ENCODE measurements at places on chromosomes 2 and 18.

GRCh38 chr2:177728920-177729319 is 336.3 kb downstream of the AGPS start:
- no peak for DNase-seq

DNA sequence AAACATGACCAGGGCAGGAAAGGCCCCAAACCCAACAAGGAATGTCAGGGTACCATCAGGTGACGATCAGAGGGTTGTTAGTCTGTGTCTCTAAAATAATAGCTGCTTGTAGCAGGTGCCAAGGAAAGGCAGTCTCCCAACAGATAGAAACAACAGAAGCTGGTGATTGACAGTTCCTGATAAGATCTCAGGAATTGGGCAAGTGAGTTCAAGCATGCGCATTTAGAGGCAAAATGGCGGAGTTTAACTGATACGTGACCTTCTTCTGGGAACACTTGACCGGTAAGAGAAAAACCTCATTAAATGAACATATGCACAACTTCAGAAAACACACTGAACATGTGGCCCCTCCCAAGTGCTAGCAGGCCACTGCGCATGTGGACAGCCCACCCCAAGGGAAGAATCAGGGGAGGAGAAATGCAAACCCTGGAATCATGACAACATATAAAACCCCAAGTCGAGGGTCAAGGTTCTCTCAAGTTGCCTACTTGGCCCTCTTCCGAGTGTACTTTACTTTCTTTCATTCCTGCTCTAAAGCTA is 664.9 kb downstream of the KCNJ3 start:
- no peak for DNase-seq

- DNase-seq = no peak
Measured at GRCh38 chr2:4098137-4098536, 394.8 kb downstream of the DCDC2C start.

GRCh38 chr2:60292242-60292641 is 261.2 kb downstream of the BCL11A start:
- DNase-seq = no peak

GRCh38 chr2:8675543-8675942 is 6.3 kb upstream of the ID2 start:
- DNase-seq = no peak

DNA sequence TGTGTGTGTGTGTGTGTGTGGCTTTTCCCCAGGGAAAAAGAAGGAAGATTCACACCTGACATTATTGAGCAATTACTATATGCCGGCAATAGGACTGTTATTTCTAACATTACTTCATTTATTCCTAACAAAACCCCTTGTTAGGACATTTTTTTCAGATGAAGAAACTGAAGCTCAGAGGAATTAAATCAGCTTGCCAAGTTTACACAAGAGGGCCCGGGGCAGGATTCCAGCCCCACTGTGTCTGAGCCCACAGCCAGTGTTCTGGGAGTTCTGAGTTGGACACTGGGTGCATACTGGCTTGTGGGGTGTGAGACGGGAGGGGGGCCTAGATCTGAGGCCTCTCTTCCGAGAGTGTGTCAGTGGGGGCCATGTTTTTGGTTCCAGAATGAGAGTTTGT is 9.9 kb downstream of the TOGARAM2 start:
- peak; percentile 15 for DNase-seq

DNA sequence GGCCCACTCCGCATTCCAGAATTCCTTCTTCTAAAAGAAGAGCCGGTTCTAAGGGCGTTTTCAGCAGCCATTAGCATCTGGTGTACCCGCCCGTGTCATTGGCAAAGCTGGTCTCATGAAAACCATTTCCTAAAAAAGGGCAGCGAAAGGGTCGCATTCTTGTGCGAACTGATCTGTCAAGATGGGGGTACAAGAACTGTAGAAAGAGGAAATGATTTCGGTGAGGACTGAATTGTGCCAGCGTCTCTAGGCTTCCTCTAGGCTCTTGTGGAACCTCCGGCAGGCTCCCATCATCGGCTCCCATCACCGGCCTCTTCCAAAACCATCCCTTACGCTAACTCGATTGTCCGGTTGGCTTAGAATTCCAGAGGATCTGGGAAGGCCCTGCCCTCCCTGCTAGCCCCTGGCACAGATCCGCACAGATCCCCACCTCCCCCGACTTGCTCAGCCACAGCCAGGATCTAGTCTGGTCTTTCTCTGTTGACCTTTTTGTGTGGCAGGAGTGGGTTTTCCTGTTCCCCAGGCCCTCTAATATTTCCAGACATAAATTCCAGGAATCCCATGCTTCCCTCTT is 1.3 kb downstream of the RAB31 start:
- DNase-seq = no peak

DNA sequence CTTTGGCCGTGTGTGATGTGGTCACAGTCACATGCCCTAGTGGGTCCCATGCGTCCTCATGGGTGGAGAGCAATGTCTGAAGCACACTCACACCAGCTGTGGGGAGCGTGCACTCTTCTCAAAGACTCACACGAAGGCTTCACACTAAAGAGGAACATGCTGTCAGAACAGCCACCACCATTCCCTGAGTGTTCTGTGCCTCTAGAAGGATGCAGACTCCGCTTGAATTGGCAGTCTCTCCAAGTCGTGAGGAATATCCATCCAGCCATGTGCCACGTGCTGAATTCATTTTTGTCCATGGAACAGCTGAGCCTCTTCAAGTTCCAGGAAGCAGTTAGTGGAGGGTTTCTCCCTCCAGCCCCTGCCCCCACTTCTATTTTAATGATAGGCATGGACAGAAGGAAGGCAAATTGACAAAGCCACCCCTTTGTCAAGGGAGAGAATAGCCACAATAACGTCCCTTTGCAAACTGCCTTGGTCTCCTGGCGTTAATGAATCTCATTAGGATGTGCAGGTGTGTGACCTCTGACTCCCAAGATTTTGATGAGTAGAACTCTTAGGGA is 464.3 kb upstream of the ID2 start:
- DNase-seq = no peak

DNA sequence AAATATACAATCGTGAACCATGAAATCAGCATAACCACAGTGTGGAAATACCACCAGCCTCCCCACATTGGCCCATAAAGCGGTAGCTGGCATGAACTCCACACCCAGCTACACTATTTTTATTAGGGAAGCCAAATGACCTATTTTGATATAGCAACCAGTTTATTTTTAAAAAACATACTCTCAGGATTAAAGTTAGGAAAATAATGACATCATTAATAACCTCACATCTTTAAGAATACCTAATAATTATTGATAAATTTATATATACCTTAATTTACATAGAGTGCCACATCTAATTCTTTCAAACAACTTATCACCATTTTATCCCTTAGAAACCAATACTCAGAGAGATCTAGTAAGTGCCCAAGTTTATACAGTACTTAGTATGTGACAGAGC is 692.0 kb upstream of the PKDCC start:
- no peak for DNase-seq

DNA sequence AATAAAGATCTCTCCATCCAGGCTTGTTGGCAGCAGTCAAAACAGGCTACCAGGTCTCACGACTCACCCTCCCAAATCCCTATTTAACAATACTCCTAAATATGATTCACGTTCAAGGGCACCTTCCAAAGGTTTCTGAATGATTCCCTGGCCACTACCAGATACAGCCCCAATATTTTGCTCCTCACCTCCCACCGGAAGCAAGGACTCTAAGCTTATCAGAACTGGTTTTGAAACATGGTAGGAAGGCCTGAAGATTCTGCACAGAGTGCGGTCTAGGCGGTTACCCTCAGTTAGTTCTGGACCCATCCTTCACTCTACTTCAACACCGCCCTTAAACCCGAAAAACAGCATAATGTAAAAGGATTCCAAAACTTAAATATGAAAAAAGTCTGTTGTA is 5.2 kb downstream of the PPP4R1 start:
- no peak for DNase-seq

- no peak for DNase-seq
Measured at GRCh38 chr18:29383311-29384273, 1206.7 kb upstream of the CDH2 start.

- DNase-seq = no peak
Measured at GRCh38 chr2:99842451-99842850, 299.9 kb downstream of the AFF3 start.

Measured in AG09319 (cell line).